ENCODE measurements at places on chromosomes 7 and 10.

DNA sequence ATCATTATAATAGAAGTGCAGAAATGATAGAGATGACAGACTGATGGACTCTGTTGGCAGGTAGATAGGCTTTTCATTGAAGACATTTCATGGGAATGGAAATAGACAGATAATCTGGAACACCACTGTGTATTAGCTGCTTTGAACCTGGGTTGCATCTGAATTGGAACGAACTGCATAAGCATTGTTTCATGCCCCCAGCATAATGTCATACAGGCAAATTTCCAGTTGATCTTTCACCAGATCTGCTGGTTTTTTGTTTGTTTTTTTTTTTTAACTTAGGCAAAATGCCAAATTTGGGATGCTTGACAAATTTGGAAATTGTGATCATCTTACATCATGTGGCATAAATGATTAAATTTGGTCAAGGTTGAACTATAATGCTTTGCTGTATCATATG is 172.1 kb upstream of the AOAH start:
- no peak for DNase-seq

DNA sequence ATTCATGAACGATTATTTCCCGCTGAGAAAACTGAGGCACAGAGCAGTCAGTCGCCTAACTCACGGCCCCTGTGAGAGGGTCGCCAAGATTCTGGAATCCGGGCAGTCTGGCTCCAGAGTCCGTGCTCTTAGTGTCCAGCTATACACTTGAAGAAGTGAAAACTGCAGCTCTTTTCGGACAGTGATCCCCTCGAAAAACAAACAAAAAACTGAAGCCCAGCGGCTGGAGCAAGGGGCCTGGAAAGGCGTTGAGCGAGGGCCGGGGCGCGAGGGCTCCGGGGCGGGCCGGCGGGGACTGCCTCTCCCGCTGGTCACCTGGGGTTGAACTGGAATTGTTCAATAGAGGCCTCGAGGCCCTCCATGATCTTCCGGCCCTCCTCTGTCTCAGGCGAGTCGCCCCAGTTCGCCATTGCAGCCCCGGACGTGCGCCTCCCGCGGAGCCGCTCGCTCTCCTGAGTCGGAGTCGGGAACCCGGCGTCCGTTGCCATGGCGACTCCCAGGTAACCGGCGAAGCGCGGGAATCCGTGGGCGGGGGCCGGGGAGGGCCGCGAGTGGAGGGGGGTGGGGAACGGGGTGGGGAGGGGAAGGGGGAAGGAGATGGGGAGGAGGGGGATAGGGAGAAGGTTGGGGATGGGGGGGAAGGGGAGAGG is 881 bp downstream of the C10orf67 start:
- DNase-seq = no peak

DNA sequence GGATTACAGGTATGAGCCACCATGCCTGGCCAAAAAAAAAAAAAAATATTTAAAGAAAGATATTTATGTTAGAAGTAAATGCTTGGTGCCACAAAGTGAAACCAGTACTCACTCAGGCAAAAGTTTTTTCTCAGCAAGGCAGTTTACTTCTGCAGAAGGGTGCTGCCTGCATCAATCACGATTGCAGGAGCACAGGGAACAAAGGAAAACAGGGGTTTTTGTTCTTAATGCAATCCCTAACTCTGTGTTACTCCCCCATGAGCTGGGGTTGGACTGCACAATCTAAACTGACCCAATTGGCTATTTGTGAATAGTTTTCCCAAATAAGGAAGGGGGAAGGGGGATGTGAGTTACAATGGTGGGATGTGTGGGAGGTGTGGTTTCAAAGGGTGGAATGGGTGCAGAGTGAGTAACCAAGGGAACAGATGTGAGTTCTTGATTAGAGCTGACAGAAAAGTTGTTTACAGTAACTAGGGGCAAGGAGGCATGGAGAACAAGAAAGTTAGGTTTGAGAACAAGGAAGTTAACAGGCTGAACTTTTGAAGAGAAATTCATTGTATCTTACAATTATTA is 255.4 kb downstream of the TYW1 start:
- DNase-seq = no peak

DNA sequence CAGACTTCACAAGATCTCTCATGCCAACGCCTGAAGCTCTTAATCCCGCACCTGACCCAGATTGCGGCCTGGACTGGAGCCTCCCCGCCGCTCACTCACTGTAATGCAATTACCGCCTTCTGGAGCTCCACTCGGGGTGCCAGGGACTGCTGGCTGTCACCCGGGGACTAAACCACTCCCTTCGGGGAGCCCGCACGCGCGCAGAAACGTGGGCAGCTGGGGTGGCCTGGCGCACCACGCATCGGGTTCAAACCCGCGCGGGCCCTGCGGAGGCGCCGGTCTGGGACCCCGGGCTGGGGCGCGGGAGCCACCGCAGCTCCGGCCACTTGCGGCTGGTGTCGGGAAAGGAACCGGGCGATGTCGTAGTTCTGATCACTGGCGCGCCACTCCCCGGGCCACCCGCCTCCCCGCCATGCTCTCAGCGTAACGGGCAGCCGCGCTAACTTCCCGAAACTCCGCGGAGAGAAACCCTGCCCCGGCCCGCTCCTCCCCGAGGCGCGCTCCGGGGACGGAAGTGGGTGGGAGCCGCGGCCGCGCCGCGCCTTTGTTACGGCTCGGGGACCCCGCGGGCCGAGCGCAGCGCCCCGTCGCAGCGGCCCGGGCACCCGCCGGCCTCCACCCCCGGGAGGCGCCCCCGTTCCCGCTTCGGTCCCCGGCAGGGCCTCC is 100.3 kb upstream of the SVIL start:
- no peak for DNase-seq

- DNase-seq = no peak
Observed at GRCh38 chr7:73892003-73892999, 31.3 kb downstream of the TMEM270 start.

DNA sequence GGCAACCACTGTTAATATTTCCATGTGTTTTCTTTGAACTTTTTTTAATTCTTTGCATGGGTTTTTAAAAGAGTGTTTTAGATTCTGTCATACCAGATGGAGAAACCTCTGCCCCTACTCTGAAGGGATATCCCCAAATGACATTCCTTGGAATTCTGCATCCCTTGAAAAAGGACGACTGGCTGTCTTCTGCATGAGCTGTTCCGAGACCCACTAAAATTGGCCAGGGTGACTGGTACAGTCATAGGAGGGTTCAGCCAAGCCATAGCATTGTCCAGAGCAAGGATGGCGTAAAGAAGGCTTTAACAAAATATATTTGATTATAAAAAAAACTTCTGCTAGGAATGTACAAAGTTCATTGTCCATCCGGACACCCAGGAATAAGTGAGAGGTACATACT is 952.9 kb downstream of the NRG3 start:
- DNase-seq = no peak

DNA sequence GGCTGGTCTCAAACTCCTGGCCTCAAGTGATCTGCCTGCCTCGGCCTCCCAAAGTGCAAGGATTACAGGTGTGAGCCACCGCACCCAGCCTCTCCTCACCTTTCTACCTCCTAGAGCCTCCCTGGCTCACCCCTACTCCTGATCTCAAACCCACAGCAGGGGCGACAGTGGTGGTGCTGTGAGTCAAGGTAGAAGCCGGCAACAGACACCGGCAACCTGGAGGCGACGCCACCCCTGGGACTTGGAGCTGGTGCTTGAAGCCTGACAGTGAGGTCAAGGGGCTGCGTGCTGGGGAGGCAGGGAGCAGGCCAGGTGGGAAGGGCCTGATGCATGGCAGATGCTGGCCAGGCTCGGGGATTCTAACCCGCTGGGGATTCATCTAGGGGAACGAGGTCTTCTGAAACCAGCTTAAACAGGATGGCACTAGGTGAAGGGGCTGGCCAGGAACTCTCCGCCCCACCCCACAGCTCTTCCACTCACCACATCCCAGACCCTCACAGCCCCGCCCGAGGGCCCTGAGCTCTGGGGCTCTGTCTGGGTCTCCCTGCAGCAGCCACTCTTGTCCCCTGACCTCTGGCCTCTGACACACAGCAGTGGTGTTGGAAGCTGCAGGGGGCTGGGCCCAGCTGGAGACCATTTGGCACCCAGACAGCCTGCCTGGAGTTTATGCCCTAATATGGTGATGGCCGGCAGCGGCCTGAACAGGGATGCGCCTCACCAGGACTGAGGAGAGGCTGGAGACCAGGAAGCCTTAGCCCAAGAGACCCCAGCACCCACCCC is 16.4 kb downstream of the KCNH2 start:
- DNase-seq = no peak

DNA sequence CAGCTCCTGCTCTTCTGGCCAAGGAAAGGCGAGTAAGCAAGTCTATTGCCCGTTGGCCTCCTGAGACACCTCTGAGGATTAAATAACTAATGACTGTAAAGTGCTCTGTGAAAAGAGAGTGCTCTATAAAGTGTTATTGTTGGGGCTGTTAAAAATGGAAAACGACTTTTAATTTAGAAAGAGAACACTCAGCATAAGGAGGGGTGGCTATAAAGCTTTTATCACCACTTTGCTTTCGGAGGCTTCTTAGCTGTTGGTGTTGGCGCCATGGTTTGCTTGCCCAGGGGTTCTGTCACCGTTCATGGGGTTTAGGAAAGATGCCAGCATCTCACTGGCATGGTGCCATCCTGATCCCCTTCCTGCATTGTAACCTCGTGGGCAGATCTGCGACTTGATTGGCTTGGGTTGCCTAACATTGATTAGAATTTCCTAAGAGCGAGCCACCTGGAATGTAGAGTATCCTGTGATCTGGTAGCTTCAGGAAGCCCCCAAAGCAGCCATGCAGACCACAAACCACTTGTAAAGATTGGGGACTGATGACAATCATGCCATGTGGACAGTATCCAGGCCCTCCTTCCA is 509.9 kb downstream of the LRMDA start:
- no peak for DNase-seq

DNA sequence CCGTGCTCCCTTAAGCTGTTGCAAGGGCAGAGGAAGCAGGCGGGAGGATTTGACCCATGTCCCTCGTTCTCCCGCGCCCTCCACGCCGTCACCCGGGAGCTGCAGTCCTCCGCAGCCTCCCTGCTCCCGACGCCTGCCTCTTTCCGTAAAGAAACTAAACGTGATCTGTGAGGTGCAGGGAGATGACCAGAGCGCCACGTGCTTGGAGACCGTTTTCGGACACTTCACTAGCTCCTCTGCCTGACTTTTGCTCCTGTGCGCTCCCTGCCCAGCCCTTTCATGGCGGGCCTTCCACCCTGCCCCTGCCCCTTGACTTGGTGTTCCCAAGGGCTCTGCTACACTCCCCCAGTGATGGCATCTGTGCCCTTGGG is 171.2 kb downstream of the LSM5 start:
- no peak for DNase-seq

DNA sequence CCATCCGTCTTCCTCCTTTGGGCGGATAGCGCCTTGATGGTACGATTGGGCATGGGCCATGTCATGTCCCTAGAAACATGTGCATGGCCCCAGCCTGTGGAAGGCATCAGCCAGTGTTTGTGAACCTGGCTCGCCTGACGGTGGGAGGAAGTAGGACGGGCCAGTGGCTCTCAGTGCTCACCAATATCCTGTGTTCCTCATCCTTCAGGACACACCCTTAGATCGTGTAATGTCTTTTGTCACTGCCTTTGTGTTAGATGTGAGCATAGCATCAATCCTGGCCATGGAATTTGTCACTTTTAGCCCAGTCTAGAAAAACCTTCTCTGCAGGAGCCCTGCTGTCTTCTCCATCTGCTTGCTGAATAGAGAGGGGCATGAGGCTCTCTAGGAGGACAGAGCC is 77.6 kb downstream of the PFKFB3 start:
- DNase-seq = no peak

GRCh38 chr7:19783541-19783940 is 10.1 kb upstream of the TMEM196 start:
- no peak for DNase-seq

GRCh38 chr7:26101361-26102151 is 50.4 kb upstream of the NFE2L3 start:
- DNase-seq = no peak

- no peak for DNase-seq
Observed at GRCh38 chr10:49096890-49097445, 18.4 kb downstream of the VSTM4 start.

- DNase-seq = no peak
Observed at GRCh38 chr10:86658751-86659150, 4.4 kb downstream of the OPN4 start.

- DNase-seq = no peak
Observed at GRCh38 chr10:4058514-4059029, 273.6 kb upstream of the KLF6 start.

GRCh38 chr7:53094827-53095226 is 59.4 kb downstream of the POM121L12 start:
- DNase-seq = no peak

GRCh38 chr10:126953886-126954285 is 48.7 kb downstream of the DOCK1 start:
- no peak for DNase-seq

GRCh38 chr7:145543242-145543641 is 573.4 kb upstream of the CNTNAP2 start:
- no peak for DNase-seq

- peak; percentile 32 for DNase-seq
Observed at GRCh38 chr7:64098-64915, 128.1 kb upstream of the FAM20C start.

DNA sequence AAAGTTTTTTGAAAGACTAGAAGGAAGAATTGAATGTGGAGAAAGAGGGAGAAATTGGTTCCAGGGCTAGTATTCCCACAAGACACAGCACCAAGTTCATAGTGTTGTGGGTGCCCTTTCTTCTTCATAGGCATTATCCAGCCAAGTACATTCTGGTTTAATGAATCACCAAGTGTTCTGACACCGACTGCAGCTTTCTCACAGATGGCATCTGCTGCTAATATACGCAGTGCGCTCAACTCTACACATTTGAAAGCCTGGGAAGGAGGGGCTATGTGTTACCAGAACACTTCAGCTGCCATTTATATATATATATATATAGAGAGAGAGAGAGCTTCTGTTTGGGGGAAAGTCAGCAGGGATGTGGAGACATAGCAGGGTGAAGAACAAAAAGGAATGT is 1168.4 kb downstream of the GATA3 start:
- no peak for DNase-seq

GRCh38 chr10:126839094-126839761 is 66.0 kb upstream of the DOCK1 start:
- no peak for DNase-seq

- no peak for DNase-seq
Observed at GRCh38 chr7:120703585-120704240, 154.2 kb downstream of the TSPAN12 start.

DNA sequence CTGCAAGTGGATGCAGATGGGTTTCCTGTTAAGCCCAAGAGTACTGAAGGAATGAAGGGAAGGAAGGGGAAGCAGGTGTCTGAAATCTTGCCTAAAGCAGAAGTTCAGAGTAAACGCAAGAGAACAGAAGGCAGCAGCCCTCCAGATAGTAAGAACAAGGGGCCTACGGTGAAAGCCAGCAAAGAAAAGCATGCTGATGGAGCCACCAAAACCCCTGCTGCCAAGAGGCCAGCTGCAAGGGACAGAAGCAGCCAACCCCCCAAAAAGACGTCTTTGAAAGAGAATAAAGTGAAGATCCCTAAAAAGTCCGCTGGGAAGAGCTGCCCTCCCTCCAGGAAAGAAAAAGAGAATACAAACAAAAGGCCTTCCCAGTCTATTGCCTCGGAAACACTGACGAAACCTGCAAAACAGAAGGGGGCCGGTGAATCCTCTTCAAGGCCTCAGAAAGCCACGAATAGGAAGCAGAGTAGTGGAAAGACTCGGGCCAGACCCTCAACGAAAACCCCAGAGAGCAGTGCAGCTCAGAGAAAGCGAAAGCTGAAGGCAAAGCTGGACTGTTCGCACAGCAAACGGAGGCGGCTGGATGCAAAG is 152.5 kb downstream of the LCOR start:
- DNase-seq = no peak

GRCh38 chr7:27746978-27747377 is 7.0 kb downstream of the TAX1BP1 start:
- DNase-seq = no peak

- no peak for DNase-seq
Observed at GRCh38 chr10:5601826-5602495, 64.4 kb downstream of the ASB13 start.
